ENCODE measurements at places on chromosomes 12 and 14.

DNA sequence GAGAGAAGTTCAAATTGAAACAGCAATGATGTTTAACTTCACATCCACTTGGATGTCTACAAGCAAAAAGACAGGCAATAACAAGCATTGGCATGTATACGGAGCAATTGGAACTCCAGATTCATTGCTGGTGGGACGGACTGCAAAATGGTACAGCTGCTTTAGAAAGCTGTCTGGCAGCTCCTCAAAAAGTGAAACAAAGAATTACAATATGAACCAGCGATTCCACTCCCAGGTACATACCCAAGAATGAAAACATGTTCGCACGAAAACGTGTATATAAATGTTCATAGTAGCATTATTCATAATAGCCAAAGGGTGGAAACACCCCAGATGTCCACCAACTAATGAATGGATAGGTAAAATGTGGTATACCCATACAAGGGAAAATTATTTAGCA lies 125.7 kb downstream of the HMGA2 start:
- DNase-seq = no peak

DNA sequence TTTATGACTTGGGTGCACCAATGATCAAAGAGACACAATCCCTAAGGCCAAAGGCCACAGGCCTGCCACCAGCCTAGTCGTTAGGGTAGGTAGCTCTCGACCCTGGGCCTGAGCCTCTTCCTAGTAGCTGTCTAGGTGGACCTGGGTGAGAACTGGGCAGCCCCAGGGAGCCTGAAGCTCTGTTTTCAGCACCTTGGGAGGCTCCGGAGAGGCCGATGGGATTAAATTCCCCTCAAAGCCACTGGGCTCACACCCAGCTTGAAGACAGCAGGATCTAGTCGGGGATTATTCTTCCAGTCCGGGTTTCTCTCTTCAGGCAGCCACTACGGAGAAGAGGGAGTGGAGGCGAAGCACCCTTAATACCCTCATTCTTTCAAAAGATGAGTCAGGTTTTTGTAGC lies 79.8 kb downstream of the TMEM260 start:
- DNase-seq = no peak

DNA sequence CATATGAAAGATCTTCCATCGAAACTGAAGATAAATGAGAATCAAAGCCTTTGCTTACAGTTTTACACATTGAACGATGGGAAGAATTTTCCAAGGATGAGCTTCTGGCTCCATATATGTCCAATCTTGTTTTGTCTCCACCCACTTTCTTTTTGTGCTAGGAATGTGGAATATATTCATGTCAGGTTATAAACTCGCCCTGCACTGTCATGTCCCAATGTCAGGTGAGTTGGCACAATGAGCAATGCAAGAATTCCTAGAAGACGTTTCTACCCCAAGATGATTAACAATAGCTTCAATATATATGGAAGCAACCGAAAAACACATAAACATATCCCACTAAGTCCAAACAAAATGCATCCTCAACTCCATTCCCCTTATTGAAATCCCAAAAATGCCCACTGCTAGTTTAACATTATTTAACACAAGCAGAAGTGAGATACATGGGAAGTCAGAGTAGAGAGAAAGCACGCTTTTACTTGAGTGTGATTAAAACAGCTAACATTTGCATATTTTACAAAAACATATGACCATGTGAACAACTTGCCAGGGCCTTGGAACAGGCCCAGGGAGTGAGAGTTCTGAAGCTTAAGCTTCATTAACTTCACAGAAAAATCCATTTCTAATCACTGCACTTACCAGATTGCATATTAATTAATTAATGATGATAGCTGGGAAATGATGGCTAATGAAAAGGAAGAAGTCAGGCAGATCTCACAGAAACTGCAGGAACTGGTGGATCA lies 233.9 kb downstream of the GXYLT1 start:
- DNase-seq = no peak

- DNase-seq = no peak
These were observed 7.2 kb downstream of the MBD6 start for GRCh38 chr12:57529831-57530230.

DNA sequence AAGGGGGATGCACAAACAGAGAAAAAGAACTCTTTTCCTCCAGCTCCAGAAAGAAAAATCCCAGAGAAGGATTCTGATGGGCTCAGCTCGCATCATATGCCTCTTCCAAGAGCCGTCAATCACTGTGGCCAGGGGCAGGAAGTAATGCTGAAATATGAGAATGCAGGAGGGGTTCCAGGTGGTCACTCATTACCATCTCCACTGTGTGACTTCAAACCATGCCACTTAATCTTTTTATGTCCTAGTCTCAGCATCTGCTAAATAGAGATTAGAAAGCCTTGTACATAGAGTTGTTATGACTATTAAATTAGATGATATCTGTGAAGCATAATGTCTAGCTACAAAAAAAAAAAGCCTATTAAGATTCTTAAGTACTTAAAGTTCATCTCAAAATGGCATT lies 65.6 kb upstream of the FICD start:
- DNase-seq = no peak

- DNase-seq = no peak
These were observed 1.9 kb downstream of the NTN4 start for GRCh38 chr12:95788637-95789036.

- DNase-seq = no peak
These were observed 73.5 kb downstream of the CDK17 start for GRCh38 chr12:96326628-96327227.

All from activated CD4-positive, alpha-beta T cell treated with anti-CD3 and anti-CD28 coated beads, Interleukin-2, Interleukin-4, amounts not matched to agents 100 ng/mL and 50 ng/mL, durations not matched to agents 16 hours and 8 hours (primary cell).